Cortex of kidney (tissue), 1 donor: ENCODE measurements at places on chromosomes 16 and 17.

GRCh38 chr17:17886226-17886625, 49.4 kb upstream of the SREBF1 start:
- no peak for DNase-seq

- DNase-seq: no peak
Observed at GRCh38 chr16:6751191-6751590, 581.5 kb upstream of the RBFOX1 start.

GRCh38 chr16:82703871-82704768, 77.4 kb downstream of the CDH13 start:
- DNase-seq: no peak

DNA sequence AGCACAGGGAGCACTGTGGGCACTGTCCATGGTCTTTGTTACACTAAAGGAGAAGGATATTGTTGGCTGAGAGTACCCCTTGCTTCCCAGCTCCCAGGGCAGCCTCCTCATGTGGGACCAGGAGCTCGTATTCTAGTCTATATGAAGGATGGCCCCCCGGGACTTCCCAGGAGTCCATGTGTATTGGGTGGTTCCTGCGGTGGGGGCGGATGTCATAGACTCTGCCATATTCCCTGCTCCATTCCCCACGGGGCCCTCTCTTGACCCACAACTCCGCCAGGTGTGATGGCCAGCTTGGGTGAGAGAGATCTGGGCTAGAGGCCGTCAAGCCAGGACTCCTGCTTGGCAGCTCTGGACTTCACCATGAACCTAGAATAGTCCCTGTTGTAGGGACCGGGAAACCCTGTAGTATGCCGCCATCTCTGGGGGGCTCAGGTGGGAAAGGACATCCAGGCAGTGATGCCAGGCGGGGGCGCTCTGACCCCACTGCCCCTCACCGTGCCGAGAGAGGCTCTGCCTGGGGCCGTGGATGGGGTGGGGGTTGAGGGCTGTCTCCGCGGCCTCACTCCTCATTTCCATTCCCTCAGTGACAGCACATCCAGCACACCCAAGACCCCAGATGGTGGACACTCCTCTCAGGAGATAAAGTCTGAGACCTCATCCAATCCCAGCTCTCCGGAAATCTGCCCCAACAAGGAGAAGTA, 37.8 kb downstream of the OR1D5 start:
- no peak for DNase-seq

DNA sequence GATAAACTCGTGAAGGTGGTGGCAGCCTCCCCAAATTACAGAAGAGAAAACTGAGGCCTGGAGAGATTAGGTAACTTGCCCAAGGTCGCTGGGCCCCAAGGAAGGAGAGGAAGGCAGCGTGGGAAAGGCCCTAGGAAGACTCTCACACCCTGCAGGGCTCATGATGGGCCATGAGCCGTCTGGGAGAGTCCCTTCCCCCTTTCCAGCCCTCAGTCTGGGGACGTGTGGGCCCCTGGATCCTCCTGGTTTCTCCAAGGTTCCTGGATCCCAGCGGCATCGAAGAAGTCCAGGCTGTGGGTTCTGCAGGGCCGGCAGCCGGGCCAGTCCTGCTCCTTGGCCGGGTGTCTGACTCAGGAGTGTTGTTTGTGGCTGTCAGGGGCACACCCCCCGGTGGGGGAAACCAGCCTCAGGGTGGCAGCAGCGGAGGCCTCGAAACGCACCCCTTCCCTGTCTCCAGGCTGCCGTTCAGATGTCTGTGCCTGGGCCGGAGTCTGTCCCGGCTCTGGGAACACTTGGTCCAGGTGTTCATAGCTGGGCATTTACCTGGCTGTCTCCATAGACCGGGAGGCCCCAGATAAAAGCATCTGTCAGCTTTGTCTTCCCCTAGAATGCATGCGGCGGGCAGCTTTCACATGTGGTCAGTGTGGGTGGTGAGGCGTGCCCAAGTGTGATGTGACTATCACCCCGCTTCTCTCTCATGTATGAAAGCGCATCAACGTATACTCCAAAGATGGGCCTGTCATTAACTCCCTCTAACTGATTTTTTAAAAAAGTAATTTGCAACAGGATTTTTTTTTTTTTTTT, 3.7 kb upstream of the RAP1GAP2 start:
- DNase-seq: no peak

DNA sequence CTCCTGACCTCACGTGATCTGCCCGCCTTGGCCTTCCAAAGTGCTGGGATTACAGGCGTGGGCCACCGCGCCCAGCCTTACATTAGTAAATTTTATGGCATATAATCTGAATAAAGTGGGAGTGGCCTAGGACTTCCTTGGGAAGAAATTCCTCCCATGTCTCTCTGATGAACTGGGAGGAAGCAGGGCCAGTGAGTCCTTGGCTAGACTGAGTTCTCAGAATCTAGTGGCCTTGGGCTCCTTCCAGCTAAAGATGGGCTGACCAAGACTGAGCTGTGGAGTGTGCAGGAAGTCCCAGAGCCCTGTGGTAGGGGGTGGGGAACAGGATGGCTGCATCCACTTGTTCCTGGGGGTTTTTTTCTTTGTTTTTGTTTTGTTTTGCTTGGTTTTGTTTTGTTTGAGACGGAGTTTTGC, 10.0 kb upstream of the NAGLU start:
- DNase-seq: no peak

GRCh38 chr16:84582958-84583516, 34.8 kb downstream of the COTL1 start:
- no peak for DNase-seq

- no peak for DNase-seq
Observed at GRCh38 chr17:1648173-1648962, 1.3 kb downstream of the RILP start.

- DNase-seq: no peak
Observed at GRCh38 chr16:56289416-56289815, 98.1 kb downstream of the GNAO1 start.

GRCh38 chr17:65576939-65577338, 15.5 kb upstream of the AXIN2 start:
- no peak for DNase-seq

- DNase-seq: no peak
Observed at GRCh38 chr16:52366983-52367382, 180.0 kb downstream of the TOX3 start.

DNA sequence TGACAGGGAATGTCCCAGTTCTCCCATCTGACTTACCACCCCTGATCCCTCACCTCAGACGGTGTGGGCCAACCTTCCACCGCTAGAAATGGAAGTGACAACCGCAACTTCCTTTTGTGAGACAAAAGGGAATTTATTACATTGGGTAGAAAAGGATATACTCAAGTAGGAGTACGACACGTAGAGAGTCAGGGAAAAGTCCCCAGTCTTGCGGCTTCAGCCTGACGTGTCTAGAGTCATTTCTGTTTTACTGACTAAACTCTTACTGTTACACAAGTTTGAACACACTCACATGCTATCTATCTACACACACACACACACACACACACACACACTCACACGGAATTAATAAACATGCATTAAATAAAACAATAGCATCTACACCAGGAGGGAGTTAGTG, 178.9 kb downstream of the COPRS start:
- DNase-seq: no peak

DNA sequence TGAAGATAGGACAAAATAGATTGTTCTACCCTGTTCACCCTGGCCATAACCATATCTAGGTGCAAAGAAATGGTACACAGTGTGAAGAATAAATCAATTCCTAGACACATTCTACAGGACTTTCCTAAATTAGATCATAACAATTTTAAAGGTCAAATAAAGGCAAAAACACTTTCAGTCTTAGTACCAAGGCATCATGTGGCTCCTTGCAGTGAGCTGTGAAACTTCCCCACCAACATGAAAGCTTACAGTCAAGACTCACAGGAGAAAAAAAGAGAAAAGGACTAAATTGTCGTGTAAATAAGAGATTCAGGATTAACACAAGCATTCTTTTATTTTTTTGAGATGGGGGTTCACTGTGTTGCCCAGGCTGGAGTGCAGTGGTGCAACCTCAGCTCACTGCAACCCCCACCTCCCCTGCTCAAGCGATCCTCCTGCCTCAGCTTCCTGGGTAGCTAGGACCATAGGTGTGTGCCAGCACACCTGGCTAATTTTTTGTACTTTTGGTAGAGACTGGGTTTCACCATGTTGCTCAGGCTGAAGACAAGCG, 14.2 kb downstream of the NSMCE1 start:
- DNase-seq: no peak

GRCh38 chr17:79862238-79862637, 23.0 kb upstream of the CBX4 start:
- DNase-seq: no peak

GRCh38 chr16:1772908-1773702, at the start of gene MRPS34:
TSS of gene MRPS34 (minus strand) at chr16:1773134. CDS start at chr16:1773119, 15 bp downstream.
- DNase-seq: no peak

DNA sequence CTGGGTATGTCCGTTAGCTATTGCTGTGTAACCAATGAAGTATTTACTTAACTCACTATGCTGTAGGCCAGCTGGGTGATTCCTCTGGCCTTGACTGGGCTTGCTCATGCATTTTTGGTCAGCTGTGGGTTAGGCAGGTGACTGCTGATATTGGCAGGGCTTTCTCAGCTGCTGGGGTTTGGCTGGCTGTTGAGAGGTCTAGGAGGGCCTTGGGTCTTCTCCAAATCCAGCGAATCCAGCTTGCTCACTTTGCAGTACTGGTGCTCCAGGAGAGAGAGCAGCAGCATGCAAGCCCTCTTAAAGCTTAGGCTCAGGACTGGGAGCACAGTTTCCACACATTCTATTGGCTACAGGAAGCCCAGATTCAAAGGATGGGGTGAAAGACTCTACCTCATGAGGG, 270.1 kb downstream of the PHKB start:
- no peak for DNase-seq

GRCh38 chr17:15171167-15172047, 93.7 kb downstream of the PMP22 start:
- DNase-seq: no peak

DNA sequence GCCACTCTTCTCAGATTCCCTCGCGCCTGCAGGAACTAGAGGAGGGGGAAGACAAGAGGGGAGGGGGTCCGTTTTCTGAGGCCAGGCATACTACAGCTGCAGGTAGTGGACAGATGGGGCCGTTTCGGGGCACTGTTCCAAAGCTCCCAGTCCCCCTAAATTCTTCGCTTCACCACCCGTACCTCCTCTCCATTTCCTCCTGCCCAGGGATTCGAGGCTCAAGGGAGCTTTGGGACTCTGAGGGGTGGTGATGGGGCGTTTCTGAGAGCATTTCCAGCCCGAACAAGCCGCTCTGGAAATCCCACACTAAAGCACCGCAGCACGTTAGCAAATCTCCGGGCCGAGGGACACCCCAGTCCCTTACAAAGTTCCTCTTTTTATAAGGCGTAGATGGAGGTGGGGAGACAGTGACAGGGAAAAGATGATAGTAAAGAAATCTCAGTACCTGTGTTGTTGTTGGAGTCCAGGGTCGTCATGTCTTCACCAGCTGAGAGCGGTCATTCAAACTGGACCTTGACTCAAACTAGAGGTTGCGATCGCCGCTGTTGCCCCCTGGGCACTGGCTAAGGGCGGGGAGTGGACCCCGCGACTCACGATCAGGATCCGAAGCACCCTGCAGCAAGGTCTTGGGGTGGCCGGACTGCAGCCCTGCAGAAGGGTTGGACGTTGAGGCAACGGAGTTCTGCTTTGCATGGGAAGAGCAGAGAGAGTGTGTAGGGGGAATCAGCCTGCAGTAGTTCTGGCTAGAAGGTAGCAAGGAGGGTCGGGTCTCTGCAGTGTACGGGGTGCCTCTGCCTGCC, 570 bp downstream of the NR1D1 start:
- no peak for DNase-seq

GRCh38 chr16:71882505-71883167, 1.3 kb downstream of the ZNF821 start:
- no peak for DNase-seq

- DNase-seq: no peak
Observed at GRCh38 chr17:56886288-56886731, 27.5 kb downstream of the TRIM25 start.

DNA sequence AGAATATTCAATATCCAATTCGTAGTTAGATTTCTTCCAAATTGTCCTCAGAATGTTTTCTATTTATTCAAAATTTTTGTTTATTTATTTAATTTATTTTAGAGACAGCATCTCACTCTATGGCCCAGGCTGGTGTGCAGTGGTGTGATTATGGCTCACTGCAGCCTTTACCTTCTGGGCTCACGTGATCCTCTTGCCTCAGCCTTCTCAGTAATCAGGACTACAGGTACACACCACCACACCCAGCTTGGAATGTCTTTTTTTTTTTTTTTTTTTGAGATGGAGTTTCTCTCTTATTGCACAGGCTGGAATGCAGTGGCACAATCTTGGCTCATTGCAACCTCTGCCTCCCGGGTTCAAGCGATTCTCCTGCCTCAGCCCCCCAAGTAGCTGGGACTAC, 3.5 kb upstream of the DRG2 start:
- DNase-seq: no peak

- no peak for DNase-seq
Observed at GRCh38 chr16:88531931-88532433, 38.2 kb upstream of the ZC3H18 start.

GRCh38 chr16:52705122-52705521, 158.2 kb upstream of the TOX3 start:
- DNase-seq: no peak

- no peak for DNase-seq
Observed at GRCh38 chr17:35160354-35161201, 13.0 kb downstream of the UNC45B start.

GRCh38 chr16:87132361-87133014, 184.7 kb downstream of the C16orf95 start:
- DNase-seq: no peak

- DNase-seq: no peak
Observed at GRCh38 chr17:40101367-40102210, 1.2 kb upstream of the NR1D1 start.

DNA sequence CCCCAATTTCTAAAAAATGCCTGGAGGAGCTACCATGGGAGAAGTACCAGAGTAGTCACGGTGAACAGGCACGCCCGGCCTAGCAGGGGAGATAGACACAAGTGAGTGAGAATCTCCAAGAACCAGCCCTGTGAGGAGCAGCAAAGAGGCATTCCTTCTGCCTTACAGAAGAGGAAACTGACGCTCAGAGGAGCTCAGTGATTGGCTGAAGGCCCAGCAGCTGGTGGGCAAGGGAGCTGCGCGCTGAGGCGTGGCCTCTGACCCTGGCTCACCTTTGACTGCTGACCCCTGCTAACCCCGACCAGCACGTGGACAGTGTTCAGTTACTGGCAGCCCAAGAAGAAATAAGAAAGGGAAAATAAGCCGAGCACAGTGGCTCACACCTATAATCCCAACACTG, 1.8 kb downstream of the C16orf96 start:
- no peak for DNase-seq

GRCh38 chr17:78144147-78144719, 2.0 kb upstream of the C17orf99 start:
- no peak for DNase-seq

DNA sequence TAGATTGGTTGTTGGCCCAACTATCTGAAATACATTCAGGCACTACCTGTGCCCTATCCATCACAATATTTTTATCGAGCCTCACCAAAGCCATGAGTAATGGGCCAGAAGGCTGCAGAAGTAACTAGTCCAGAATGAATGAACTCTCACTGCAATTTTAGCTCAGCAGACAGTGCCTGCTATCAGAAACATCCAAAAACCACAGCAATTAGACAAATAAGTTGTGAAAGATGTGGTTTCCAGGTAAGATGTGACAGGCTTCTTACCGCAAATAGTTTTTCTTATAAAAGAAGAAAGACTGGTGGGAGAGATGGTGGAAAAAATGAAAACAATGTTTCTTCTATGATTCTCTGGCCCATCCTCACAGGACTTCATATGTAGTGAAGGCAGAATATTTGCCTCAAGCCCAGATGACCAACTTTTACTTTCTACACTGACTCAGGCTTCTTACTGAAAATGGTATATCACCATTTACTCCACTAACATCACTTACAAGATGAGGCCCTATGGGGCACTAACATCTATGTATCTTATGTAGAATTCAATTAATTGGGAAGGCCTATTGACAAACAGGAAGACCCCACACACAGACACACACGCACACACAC, 9.8 kb upstream of the RFFL start:
- no peak for DNase-seq
